ENCODE measurements at places on chromosomes 11 and 22.

GRCh38 chr11:123628936-123629683 is 25.3 kb downstream of the SCN3B start:
- peak; percentile 36 for DNase-seq

GRCh38 chr11:130908770-130909625 is 7.3 kb downstream of the SNX19 start:
- no peak for DNase-seq

DNA sequence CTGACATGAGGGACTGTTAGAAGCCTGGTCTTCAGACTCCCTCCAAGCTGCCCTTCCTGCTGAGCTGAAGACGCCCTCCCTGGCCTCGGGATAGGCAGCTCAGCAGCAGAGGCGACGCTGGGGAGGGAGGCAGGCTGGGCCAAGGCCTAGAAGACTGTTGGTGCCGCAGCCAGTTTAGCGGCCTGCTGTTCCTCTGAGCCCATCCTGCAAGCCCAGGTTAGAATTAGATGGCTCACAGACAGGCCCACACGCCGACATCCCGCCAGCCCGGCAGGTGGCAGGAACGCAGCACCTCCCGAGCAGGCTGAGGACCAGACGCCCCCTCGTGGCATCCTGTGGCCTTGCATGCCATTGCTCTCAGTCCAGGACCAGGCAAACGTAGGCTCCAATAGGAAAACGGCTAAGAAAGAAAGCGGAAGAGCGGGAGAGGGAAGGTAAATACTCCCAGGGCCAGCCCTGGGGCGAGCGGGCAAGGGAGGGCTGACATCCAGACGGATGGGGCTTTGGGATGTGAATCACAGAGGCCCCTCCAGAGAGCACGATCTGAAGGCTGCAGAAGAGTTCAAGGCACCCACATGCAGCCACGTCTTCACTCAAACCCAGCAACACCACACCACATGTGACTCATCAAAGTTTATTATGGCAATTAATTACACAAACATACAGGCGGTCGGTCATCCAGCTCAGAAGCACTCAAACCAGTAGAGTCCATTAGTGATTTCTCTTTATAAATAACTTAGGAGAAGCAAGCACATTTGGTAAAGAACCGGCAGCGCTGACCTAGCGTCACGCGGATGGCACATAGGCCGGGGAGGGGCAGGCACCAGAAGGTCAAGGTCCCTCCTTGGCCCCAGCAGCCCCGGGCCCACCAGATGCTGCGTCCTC is 27.6 kb downstream of the CD5 start:
- peak; percentile 88 for DNase-seq

DNA sequence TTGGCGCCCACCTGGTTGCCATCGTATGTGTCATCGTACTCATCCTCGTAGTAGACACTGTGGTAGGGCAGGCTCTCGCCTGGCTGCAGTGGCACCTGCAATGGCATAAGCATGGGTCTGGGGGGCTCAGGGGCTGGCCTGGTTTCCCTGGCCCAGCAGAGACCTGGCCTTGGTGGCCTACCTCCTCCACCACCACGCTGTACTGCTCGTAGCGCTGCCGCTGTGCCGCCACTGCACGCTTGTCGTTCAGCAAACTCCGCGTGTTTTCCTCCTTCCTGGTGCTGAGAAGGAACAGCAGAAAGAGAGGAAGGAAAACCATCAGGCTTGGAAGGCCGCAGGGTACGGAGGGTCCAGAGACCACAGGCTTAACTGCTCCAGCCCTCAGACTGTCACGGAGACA is 26.2 kb downstream of the UQCR10 start:
- DNase-seq, result no peak

- no peak for DNase-seq
Measured at GRCh38 chr11:67282876-67283371, 6.2 kb upstream of the ANKRD13D start.

DNA sequence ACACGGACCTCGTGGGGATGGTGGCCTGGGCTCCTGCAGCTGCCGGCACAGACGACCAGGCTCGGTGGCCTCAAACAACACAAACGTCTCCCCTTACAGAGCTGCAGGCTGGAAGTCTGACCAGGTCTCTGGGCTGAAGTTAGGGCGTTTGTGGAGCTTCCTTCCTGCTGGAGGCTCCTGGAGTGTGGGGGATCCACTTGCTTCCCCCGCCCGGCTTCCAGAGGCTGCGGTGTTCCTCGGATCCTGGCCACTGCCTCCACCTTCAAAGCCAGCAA is 313.5 kb downstream of the CTTN start:
- DNase-seq, result no peak

DNA sequence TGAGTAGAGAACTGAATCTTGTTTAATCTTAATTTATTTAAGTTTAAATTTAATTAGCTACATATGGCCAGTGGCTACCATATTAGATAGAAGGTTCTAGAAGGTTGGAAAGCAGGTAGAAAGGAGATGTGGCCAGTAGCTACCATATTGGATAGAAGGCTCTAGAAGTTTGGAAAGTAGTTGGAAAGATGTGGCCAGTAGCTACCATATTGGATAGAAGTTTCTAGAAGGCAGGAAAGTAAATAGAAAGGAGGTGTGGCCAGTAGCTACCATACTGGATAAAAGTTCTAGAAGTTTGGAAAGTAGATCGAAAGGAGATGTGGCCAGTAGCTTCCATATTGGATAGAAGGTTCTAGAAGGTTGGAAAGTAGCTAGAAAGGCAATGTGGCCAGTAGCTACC is 2.2 kb downstream of the CRYBA4 start:
- no peak for DNase-seq

DNA sequence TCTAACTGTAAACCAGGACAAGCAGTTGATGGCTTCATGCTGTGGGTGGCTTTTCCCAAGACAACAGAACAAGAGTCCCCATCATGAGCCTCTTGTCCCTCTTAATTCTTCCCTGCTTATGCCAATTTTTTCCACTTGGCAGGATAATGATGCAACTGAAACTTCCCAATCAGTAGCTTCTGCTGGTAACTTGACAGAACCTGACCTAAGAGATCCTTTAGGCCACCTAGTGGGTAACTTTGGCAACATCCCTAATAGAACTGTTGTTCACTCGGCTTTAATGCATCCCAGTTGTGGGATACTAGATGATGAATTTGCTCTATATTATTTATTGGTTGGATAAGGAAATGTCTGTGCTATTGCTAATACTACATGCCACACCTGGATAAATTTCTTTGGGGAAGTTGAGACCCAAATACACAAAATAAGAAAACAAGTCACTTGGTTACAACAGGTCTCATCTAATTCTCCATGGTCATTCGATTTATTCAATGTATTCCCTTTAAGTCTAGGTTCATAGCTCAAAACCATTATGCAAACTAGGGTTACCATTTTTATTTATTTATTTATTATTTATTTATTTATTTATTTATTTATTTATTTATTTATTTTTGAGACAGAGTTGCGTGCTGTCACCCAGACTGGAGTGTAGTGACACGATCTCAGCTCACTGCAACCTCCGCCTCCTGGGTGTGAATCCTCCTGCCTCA is 41.4 kb upstream of the NFAM1 start:
- DNase-seq, result no peak

DNA sequence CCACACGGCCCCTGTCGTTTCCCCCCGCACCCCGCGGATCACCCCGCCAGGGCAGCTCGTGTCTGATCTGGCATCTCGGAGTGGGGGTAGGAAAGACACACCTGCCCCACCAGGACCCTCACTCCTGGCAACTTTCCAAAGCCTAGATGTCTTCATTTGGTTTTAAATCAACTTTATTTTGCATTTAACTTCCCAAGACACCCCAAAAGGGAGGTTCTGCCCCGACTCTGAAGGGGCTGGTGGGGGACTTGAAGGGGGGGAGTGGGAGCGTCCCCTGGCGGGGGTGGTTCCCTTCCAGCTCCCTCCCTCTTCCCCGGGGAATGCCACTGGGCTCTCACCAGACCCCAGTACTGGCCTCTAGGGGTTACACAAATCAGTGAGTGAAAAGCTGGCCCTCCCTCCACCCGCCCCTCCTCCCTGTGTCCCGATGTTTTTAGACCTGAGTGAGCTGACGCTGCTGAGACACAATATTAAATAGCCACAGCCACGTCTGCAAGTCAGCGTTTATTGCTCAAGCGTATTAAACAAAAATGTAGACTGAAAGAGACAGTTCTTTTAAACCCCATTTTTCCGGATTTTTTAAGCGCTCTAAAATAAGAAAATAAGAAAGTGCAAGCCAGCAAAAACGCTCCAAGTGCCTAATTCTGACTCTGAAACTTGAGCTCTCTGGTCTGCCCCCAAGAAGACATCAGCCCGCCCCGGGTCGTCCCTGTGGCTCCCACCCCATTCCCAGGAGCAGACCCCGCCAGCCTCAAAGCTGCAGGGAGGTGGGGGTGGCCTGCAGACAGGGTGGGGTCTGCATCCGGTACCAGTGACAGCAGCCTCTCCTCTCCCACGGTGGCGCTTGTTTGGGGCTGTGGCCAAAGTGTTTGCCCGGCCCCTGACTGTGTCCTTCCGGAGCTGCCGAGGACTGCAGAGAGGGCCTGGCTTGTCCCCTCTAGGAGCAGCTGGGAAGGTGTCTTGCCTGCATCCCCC is 1.1 kb upstream of the TTLL8 start:
- no peak for DNase-seq

GRCh38 chr22:50058061-50058905 is at the start of gene TTLL8:
TTLL8 (minus strand) TSS chr22:50058298.
- no peak for DNase-seq

DNA sequence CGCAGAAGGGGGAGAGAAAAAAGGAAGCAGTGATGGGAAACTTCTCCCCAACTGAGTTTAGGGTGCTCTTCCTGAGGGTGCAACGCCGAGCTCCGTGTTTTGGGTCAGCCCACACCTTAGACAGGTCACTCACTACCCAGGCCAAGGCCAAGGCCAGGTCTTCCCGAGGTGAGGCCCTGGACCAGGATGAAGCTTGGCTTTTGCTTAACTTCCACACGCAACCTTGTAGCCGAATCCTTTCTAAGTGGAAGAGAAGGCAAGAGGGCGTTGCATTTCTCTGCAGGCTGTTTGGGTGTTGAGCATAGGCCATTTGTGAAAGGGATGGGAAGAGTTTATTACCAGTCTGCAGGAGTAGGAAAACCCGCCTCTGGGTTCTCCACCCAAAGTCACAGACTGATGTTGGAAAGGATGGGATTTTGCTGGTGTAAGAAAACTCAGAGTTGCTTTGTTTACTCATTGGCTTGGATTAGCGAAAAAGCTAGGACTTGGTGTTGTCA is 1.5 kb downstream of the KREMEN1 start:
- no peak for DNase-seq

GRCh38 chr11:83159902-83160865 is 3.3 kb downstream of the PCF11 start:
- DNase-seq, result no peak

DNA sequence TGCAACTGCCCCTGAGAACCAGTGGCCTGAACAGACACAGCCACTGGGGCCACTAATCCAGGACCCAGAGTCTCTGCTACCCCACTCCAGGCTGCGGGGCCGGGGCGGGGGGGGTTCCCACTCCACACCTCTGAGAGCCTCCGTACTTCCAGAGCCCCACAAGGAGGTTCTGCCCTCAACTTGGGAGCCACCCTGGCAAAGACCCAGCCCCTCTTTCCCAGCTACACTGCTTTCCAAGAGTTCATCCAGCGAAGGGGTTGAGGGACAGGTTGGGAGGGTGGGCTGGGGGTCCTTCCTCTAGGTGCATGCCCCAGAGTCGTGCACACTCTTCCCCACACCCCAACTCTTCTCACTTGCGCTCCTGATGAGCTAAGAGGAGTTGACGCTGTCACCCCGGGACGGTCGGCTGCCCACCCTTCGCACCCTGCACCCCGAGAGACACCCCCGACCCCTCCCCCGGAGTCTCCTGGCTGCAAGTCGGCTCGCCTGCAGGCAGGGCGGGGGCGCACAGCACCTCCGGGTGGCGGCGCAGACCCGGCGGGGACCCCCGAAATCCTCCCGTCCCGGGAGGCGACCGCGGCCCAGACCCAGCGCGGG is 531 bp downstream of the RAB3IL1 start:
- no peak for DNase-seq

DNA sequence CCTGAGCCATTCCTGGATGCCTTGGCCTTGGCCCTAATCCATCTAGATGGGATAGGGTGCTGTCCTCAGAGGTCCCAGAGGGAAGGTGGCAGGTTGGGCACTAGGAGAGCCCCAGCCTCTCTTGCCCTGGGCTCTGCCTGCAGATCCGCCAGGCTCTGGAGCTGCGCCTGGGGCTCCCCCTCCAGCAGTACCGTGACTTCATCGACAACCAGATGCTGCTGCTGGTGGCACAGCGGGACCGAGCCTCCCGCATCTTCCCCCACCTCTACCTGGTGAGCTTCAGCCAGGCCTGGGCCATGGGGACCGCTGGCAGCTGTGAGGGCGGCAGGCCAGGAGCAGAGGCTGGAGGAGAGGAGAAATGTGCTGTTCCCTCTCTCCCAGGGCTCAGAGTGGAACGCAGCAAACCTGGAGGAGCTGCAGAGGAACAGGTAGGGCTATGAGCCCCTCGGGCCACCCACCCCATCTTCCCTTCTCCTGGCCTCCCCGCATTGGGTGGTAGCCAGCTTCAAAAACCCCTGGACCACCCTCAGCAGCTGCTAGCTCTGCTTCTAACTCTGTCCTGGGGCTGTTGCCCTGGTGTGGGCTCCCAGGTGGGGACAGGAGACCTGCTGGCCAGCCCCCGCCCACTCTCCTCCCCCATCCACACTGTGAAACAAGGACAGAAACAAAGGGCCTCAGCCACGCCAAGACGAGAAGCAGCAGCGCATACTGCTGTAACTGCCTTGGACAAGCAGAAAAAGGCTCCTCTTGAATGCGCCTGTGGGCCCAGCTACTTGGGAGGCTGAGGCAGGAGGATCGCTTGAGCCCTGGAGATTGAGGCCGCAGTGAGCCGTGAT is 4.9 kb downstream of the SSH3 start:
- DNase-seq, result no peak

DNA sequence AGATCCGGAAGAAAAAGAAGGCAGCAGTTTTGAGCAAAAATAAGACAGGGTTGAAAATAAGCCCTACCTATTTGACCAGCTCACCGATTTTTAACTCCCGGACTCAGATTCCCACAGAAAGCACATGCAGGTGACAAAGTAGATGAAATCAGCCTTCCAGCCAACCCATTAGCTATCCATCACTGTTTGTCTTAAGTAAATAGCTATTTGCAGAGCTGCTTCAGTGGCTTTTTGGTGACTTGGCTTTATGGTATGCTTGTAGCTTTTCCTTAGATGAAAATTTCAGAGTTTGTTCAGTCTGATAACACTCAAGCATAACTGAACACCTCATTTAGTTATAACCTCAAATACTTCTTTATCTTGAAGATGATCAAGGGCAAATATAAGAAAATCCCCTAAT is 192.6 kb downstream of the HIPK3 start:
- no peak for DNase-seq

- DNase-seq, result no peak
Measured at GRCh38 chr11:33147559-33147958, 13.7 kb downstream of the CSTF3 start.

- no peak for DNase-seq
Measured at GRCh38 chr11:33280411-33280810, 23.2 kb downstream of the HIPK3 start.
